ENCODE measurements at places on chromosomes 7 and 10. TPM values are rescaled to one million over a fixed set of nuclear protein-coding genes. Genes with fewer than 3 reads are reported as not detected.

TMEM178B gene
- 126 TPM for total RNA-seq

SLF2 gene
- 54.0 TPM for total RNA-seq

LDB1 gene
- total RNA-seq: 63.4 TPM

CALML5 gene
- total RNA-seq: not detected

UNCX gene
- 2.3 TPM for total RNA-seq

TET1 gene
- total RNA-seq: 33.7 TPM

SLC16A12 gene
- 3.9 TPM for total RNA-seq

DNAJC12 gene
- 25.6 TPM for total RNA-seq

GET4 gene
- total RNA-seq: 17.5 TPM

TMEM176A gene
- 1.2 TPM for total RNA-seq

IL2RA gene
- total RNA-seq: not detected

TFPI2 gene
- 0.92 TPM for total RNA-seq

TMEM270 gene
- not detected for total RNA-seq

Measured in diencephalon (tissue), 1 donor.